ENCODE measurements at places on chromosomes 5 and 9.

DNA sequence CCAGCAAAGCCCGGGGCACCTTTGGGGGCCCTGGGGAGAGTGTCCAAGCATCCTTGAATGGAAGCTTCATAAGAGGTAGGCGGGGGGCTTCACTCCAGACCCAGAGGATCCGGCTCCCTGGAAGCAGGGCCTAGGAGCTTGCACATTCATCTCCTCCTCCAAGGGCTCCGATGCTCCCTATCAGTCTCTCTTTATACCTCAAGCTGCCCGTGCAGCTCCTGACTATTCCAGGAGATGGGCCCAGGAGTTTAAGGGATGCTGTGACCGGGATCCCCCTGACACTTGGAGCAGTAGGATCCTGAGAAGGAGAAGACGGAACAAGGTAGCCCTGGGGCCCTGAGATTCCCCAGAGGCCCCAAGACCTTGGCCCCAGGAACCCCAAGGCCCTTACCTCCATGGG is 25.9 kb downstream of the CSF1R start:
- no peak for DNase-seq

- DNase-seq = no peak
These were observed 108.6 kb upstream of the CDKN2B start for GRCh38 chr9:22117511-22118384.

GRCh38 chr5:127957183-127957582 is 126.4 kb upstream of the SLC12A2 start:
- no peak for DNase-seq

DNA sequence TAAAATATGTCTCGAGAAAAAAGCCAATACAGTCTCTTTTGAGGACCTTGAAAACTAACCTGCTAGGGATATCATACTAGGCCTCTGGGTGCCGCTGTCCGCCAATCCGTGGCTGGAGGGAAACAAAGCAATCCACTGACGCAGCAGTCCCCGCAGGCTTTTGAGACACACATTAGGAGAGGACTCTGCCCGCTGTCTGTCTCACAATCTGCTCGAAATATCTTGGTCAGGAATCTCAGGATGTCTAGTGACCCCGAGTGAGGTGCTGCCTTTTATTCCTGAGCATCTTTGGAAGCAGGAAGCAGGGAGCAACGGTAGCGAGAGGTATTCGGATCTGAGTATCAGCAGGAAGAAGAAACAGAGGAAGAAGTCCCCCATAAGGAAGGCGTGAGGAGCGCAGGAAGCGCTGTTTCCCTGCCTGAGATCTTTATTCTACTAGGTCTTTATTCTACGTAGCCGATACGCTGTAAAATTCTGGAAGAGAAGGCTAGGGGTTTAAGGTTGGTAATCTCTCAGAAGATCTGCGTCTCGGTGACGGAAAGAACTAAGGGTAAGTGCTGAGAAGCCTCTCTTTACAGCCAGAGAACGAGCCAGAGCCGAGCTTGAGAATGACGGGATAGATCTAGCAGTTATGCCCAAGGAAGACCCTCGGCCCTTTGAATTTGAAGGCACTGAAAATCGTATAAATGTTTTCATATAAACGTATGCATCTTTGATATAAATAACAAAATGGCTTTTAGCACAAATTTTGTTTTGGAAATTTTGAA is 4.0 kb upstream of the PCDHGA1 start:
- peak; percentile 93 for DNase-seq

GRCh38 chr9:88653406-88653805 is 118.4 kb downstream of the NXNL2 start:
- no peak for DNase-seq

GRCh38 chr5:14245132-14245925 is 102.2 kb downstream of the TRIO start:
- no peak for DNase-seq

GRCh38 chr9:12988258-12988657 is 213.4 kb downstream of the LURAP1L start:
- DNase-seq = no peak

DNA sequence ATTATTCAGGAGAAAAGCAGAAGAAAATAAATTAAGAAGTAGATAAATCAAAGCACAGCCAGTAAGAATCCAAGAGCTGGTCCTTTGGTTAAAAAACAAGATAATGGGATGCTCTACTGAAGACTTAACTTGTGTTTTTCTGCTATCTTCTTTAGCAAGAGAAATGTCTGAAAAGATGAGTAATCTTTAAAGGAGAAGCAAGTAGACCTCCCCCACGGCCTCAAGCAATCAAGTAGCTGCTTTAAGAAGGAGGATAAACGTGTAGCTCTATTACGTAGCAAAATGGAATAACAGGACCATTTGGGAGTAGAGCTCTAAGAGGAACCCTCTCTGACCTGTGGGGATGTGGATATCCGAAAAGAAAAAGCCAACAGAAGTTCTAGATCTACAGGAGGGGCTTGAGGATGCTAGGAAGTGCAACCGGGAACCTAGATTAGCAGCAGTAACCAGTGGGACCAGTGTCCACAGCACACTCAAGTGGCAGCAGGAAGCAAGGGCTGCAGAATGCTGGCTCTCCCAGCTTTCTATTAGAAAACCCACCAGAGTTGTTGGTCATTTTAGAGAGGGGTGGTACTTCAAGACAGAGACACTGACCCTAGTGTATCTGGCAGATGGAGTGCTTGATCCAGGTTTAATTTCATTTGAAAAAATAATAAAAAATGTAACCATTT is 185.4 kb downstream of the GABBR2 start:
- DNase-seq = no peak

GRCh38 chr9:106922026-106922425 is 59.1 kb downstream of the ZNF462 start:
- DNase-seq = no peak

DNA sequence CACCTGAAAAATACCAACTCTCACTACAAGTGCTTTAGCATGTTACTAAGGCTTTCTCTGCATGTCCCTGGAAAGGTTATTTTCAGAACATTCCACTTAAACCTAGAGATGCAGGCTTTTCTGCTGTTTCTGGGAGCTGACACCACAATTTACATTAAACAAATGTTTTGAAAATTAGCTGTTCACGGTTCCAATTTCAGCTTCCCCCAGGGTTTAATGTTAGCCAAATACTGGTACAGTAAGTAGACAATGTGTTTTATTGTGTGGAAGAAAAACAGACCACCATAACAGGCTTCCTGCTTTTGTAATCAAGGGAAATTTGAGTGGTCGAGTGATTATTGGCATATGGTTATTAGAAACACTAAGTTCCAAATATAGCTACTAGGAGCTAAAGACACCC is 32.0 kb downstream of the MACROH2A1 start:
- no peak for DNase-seq

DNA sequence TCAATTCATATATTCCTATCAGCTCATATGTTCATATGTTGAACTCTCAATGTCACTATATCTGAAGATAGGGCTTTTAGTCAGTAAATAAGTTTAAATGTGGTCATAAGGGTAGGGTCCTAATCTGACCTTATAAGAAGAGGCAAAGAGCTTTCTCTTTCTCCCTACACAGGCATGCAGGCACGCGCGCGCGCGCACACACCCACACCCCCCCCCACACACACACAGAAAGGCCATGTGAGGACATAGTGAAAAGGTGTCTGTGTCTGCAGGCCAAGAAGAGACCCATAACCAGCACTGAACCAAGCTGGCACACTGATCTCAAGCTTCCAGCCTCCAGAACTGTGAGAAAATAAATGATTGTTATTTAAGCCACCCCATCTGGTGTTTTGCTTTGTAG is 76.0 kb downstream of the PDE4D start:
- no peak for DNase-seq

DNA sequence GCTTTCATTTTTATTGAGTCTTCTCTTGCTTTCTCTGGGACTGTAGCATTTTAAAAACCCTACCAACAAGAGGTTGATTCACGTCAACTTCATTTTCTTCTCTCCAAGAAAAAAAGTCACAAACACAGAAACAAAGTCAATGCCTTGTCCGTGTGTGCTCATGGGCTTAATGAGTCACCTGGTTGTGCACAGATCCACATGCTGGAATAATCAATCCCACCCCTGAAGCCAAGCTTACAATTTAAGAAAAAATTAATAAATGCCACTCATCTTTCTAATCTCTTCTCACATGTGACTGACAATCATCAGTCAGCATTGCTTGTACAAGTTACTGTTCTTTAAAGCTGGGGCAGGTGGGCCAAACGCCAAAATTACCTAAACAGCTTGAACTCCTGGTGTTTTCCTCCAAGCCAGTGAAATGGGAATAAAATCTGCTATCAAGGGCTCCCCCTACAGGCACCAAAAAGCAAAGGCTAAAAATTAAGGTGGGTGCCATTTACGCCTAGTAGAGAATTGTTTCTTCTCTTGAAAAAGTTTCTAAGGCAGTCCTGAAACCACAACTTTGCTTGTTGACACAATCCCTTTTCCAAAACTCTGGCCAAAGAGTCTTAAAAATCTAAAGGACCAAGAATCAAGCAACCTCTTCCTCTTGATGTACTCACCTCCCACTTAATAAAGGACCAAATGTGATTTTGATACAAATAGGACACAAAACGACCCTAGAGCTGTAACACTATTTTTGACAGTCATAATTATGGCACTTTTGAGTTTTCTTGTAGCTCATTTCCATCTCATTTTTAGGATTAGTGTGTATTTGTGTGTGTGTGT is 21.3 kb downstream of the TRMO start:
- peak; percentile 59 for DNase-seq

GRCh38 chr5:124655251-124655917 is 91.1 kb downstream of the ZNF608 start:
- DNase-seq = no peak

DNA sequence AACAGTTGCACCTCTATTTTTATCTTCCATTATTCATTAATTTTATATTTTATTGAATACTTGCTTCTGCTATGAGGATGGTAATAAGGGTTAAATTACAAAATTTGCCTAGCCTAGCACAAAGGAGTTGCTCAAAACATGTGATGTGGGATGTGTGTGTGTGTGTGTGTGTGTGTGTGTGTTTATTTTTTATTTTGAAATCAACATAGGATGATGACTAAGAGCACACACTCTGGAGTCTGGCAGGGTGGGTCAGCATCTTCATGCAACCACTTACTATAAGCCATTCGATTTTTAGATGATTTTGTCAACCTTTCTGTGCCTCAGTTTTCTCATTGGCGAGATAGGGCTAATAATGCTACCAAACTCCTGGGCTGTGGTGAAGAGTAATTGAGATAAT is 57.7 kb upstream of the MAMDC2 start:
- no peak for DNase-seq

DNA sequence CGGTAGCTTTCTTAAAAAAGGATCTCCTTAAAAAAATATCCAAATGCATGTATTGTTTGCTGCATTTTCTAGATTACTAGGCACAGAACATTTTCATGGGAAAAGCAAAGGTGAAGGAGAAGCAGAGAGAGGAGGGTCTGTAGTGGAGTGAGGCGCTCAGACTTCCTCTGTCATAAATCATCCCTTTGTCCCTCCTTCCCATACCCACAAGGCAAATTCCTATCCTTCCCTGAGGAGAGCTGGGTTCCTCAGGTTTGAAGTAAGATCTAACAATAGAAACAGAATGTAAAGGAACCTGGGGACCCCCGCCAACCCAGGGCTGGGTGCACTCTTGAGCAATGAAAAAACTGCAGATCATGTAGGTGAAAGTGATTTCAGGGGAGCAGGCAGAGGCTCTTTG is 149.2 kb upstream of the ANKH start:
- no peak for DNase-seq

DNA sequence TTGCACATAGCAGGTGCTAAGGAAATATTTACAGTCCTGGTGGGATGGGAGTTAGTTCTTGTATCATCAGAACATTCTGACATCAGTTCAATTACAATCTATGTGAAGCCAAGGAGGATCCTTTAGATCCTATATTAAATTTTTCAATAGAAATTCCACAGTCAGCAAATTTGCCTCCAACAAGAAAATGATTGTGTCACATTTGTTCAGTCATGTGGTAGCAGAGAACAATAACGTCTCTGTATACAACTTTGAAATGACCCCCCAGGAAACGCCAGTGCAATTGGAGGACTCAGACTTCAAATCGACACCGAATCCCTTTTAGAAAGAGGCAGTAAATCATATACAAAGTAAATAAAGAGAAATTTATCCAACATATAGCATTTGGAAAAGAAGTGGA is 392.1 kb downstream of the DTWD2 start:
- DNase-seq = no peak

- no peak for DNase-seq
These were observed 97.8 kb upstream of the SLC44A1 start for GRCh38 chr9:105146677-105147076.

DNA sequence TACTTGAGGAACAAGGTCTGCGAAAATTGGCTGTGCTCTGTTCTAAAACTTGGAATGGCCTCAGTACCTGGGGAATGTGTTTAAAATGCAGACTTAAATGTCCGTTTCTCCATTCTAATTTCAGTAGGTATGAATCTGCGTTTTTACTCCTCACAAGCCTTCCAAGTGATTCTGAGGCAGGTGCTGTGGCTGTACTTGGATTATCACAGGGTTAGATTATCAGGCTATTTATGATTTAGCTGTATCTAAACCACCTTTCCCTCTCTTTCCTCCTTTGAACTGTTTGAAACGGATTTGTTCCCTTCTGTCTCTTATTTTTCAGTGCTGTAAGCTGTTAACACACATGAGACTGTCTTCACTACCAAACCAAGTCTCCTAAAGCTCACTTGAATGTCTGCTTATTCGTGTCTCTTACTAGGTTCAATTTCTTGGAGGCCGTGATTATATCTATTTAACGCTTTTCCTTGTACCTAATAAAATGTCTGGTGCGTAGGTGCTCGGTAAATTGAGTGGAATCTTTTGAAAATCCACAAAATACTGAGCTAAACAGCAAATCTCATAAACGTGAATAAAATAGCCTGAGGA is 714 bp upstream of the CETN3 start:
- DNase-seq = no peak

DNA sequence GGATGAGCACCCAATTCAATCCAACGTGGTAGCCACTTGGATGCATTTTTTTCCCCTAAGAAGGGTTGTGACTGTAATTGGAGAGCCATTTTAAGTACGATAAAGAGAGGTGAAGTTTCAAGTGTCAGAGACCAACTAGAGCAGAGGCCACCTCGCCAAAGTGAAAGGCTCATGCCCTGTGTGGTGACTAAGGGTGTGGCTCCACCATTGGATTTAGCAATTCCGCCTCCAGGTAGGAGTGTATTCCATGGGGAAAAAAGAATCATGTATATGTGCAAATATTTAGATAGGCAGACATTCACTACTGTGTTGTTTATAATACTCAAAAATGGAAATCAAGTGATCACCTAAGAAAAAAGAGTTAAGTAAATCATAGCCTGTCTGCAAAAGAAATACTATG is 53.1 kb upstream of the S1PR3 start:
- DNase-seq = no peak

DNA sequence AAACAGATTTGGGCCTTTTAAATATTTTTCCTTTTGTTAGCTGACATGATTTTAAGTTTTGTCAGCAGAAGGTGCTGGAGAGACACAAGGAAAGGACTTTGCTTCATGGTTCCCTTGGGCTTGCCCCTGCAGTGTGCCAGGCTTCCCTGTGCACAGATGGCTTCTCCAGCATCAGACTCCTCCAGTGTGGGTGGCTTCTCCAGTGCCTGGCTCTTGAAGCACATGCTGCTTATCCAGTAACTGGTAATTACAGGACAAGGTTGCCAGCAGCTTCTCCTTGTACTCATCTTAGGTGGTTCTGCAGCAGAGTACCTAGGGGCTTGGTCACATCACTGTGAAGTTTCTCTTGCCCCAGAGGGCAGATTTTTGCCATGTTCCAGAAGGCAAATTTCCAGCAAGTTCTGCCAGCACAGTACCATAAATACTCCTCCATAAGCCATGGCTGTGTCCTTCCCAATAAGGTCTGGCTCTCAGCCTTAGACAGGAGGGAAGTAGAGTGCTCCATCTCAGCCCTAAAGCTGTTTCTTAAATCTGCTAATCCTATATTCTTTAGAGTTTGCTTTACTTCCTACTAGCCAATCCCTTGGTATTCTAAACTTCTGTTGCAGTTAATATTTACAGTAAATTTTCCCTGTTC is 62.4 kb downstream of the PJA2 start:
- DNase-seq = peak; percentile 37

- no peak for DNase-seq
These were observed 12.8 kb upstream of the LCP2 start for GRCh38 chr5:170310256-170310926.
